ENCODE measurements at places on chromosomes 1 and 21.

DNA sequence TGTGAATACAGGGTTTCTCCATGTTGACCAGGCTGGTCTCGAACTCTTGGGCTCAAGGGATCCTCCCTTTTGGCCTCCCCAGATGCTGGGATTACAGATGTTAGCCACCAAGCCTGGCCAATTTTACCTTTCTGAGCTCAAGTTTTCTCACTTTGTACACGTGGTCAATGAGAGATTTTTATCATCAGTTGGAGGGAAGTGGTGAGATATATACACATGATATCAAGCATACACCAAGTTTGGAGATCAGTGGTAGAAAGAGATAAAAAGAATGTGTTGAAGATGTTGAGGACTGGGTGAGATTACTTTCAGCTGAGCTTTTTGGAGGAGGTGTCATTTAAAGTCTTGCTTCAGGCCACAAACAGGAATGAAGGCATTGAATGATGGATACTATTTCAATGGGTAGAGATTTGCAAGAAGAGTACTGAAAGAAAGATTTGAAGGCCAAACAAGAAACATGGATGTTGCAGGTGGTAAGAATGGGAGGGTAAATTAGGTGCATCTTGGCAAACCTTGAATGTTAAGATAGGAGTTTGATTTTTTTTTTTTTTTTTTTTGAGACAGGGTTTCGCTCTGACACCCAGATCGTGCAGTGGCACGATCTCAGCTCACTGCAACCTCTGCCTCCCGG lies 3.0 kb upstream of the SESN2 start:
- no peak for DNase-seq

- no peak for DNase-seq
Observed at GRCh38 chr1:9539829-9540550, 725 bp downstream of the SLC25A33 start.

GRCh38 chr21:34836933-34837505 lies 168.2 kb downstream of the CLIC6 start:
- no peak for DNase-seq

GRCh38 chr1:154715385-154715784 lies 107.4 kb upstream of the ADAR start:
- no peak for DNase-seq

DNA sequence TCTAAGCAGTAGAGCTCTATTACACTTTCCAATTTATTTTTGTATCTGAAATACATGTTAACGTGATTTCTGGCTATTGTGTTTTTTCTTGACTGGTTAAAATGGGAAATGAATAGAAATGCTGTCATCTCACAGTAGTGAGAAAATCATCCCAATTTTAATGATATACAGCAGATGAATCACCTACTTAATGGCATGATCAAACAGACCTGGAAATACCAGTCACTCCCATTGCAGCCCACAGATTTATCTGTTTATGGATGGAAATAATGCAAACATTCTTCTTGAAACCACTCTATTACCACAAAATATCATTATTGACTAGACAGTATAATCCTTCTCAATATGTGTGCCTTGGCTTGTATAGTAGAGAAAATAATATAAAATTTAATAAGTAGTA lies 497.8 kb upstream of the ADAMTS5 start:
- no peak for DNase-seq

GRCh38 chr21:39812983-39813382 lies 54.3 kb upstream of the PCP4 start:
- no peak for DNase-seq

Measured in stimulated activated CD8-positive, alpha-beta memory T cell treated with anti-CD3 and anti-CD28 coated beads, Interleukin-7, amount 100 ng/mL, for 1 hour (primary cell).